ENCODE measurements at places on chromosomes 5 and 9. TPM values are rescaled to one million over a fixed set of nuclear protein-coding genes. Genes with fewer than 3 reads are reported as not detected.

DNA sequence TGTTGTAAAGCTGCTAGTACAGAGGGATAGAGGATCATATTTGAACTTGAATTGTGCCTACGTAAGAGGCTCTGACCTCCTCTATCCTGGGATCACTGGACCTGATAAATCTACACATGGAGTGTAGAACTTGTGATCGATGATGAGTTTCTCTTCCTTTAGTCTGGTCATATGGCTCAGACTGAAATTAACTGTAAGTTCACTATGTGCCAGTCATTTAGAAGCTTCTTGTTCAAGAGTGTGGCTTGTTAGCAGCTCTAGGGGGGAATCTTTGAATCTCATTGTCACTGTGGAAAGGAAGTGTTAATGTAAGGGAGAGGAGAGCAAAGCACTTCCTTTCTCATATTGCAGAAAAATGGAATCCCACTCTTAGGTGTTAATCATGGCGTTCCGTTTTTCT, 12.1 kb downstream of the ZBTB34 start:
- no peak for DNase-seq

- DNase-seq = no peak
Measured at GRCh38 chr9:126991183-126991582, 76.6 kb downstream of the RALGPS1 start.

DNA sequence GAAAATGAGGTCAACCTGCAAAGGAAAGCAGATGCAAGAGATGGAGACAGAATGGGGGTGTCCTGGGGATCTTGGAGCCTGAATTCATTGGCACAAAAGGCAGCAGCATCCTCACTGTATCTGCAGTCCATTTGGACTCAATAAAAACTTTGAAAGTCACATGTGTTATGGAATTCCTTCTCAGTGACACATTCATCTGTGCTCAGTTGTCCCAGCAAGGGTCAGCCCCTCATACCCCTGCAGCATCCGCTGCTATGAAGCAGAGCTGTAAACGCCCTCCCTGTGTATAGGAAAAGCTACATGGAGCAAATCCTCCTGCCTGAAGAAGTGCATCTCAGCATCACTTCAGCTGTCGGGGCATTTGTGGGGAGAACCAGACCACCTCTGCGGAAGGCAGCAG, 14.5 kb upstream of the RARS1 start:
- no peak for DNase-seq

DNA sequence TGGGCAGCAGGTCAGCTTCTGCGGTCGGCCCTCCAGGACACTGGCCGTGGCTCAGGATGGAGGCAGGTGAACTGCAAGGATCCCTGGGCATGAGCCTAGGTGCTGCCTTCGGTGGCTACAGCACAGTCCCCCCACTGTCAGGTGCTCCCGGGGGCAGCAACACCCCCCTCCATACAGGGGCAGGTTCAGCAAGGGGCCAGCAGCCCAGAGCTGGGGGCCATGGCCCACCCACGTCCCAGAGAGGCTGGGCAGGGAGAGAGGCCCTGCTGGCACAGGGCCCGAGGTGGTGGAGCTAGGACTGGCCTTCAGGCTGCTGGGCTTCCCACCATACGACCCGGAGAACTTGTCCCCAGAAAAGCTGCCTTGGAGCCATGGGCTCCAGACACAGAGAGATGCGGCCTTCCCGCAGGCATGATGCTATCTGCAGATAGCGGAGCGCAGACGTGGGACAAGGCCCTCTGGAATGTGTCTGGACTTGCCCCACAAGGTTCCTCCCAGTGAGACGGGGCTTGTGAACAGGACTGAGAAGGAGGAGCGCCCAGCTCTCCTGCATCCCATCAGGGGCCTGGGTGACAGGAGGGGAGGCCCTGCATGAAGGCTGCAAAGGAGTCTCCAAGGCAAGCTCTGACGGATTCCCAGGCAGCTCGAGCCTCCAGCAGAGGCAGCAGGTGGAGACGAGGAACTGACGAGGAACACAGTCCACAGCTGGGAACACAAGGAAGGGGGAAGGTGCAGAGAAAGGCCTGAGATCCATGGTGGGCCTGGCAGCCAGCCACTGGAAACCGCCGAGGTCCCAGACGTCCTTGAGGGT, 111.1 kb downstream of the VAV2 start:
- DNase-seq = no peak

FANCC gene
- total RNA-seq = 4.6 TPM

ANKS6 gene
- total RNA-seq = 3.0 TPM
